Lower leg skin (tissue), 4 donors: ENCODE measurements at places on chromosomes 16 and 17.

- no peak for DNase-seq
These were observed 14.6 kb downstream of the EEF2K start for GRCh38 chr16:22220714-22221113.

GRCh38 chr17:79543531-79543930, 67.3 kb downstream of the RBFOX3 start:
- DNase-seq = no peak

GRCh38 chr16:57388359-57389086, 16.0 kb upstream of the CCL17 start:
- no peak for DNase-seq

- peak; percentile 91 for DNase-seq
These were observed 24.9 kb upstream of the RFFL start for GRCh38 chr17:35088356-35088880.

GRCh38 chr17:81127526-81128177, 37.7 kb upstream of the PVALEF start:
- DNase-seq = no peak

DNA sequence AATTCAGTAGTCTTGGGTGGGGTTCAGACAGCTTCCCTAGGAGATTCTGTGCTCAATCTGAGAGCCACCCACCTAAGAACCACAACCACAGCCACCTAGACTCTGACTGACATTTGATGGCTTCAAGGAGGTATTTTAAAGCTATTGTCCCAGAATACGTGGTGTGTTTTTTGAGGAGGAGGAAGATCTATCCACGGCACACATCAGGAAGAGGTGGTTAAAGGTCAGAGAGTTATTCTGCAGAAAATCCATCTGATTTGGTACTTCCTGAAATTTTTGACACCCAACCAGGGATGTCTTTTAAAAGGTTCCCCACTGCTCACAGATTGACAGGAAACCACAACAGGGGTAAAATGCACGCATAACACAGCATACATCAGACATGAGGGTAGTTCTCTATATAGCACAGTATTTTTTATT, 25.1 kb downstream of the SMARCE1 start:
- DNase-seq = no peak

DNA sequence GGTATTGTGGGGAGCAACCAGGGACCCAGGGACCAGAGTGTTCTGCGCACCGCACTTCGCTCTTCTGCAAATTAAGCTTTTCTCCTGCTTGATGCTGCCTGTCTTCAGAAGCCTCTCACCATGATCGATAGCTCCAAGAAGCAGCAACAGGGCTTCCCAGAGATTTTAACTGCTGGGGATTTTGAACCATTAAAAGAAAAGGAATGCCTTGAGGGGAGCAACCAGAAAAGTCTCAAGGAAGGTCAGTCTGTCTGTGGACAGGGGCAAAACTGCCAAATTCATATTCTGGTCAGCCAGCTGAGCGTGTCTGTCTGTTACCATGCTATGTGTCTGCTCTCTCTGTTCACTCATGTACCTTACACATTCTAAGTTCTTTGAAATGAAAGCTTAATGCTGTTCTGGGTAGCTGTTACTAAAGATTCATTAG, 115.7 kb downstream of the MRTFB start:
- no peak for DNase-seq

DNA sequence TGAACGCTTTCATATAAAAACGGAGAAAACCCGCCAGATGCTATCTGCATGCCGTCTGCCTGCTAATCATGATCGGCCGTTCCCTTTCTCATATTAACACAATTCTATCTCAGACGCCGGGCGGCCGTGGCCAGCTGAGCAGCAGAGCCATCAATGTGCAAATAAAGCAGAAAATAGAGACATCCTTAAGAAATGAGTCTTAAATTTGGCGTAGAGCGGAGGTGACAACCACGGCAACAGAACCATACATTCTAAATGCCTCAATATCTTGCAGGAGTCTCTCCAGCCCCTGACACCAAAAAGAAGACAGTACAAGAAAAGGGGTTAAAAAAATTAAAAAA, 2.7 kb upstream of the IRX5 start:
- no peak for DNase-seq

- peak; percentile 55 for DNase-seq
These were observed 1.1 kb downstream of the FLII start for GRCh38 chr17:18257268-18257981.

DNA sequence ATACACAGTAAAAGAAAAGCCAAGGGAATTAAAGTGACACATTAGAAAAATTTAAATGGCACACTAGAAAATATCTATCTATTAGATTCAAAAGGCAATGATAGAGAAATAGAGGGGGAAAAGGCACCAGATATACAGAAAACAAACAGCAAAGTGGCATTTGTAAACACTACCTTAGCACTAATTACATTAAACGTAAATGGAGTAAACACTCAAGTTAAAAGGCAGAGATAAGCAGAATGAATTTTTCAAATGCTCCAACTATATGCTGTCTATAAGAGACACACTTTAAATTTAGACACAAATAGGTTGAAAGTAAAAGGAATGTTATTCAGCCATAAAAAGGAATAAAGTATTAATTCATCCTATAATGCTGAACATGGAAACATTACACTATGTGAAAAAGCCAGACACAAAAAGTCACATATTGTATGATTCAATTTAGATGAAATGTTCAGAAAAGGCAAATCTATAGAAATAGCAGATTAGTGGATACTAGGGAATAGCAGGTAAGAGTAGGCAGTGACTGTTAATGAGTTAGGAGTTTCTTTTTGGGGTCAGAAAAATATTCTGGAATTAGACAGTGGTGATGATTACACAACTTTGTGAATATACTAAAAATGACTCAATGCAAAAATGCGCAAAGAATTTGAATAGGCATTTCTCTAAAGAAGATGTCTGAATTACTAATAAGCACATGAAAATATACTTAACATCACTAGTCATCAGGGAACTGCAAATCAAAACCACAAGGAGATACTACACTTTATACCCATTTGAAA, 92.4 kb downstream of the BRIP1 start:
- DNase-seq = no peak

GRCh38 chr17:4833941-4834680, 971 bp downstream of the MINK1 start:
- no peak for DNase-seq

DNA sequence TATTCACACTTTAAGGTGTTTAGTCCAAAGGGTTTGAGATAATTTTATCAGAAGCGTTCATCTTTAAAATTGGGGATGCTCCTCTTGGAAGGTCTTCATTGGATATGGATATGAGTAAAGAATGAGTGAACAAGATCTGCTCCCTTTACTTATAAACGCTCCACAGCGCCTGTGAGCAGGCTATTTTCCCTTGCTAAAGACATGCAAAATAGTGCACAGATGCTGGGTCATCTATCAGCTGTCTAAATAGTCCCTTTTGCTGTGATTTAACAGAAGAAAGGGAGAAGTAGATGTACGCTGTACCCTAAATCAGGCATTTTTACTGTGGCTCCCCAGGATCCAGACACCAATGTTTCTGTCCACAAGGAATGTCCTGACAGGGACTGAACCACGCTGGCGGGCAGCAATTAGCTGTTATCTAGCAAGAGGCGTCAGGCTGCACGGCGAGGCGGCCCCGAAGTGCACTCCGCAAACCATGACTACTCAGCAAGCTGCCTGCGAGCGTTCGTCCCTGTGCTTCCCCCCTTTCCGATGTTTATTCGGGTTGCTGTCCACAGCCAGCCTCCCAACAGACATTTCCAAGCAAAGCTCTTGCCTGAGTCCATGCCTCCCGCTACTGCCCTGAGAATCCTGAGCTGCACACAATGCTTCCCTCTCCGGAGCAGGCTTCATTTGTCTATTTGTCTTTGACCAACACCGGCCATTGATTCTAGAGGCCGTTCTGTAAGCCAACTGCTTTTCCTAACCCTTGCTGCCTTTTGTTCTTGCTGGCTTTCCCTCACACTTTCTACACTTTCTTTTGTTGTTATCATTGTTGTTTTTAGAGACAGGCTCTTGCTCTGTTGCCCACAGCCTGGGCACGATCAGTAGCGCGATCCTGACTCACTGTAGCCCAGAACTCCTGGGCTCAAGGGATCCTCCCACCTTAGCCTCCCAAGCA, 55.7 kb upstream of the CNEP1R1 start:
- no peak for DNase-seq

- no peak for DNase-seq
These were observed 20.4 kb upstream of the NUP93 start for GRCh38 chr16:56709443-56710040.

DNA sequence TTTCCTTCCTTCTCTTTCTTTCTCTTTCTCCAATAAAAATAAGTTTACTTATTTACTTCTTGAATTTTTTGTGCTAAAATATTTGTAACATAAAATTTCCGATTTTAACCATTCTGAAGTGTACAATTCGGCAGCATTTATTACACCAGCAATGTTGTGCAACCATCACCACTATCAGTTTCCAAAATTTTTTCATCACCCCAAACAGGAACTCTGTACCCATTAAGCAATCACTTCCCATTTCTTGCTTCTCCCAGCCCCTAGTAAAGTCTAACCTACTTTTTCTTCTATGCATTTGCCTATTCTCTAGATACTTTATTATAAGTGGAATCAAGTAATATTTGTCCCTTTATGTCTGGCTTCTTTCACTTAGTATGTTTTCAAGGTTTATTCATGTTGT, 2.5 kb upstream of the HP start:
- DNase-seq = no peak

DNA sequence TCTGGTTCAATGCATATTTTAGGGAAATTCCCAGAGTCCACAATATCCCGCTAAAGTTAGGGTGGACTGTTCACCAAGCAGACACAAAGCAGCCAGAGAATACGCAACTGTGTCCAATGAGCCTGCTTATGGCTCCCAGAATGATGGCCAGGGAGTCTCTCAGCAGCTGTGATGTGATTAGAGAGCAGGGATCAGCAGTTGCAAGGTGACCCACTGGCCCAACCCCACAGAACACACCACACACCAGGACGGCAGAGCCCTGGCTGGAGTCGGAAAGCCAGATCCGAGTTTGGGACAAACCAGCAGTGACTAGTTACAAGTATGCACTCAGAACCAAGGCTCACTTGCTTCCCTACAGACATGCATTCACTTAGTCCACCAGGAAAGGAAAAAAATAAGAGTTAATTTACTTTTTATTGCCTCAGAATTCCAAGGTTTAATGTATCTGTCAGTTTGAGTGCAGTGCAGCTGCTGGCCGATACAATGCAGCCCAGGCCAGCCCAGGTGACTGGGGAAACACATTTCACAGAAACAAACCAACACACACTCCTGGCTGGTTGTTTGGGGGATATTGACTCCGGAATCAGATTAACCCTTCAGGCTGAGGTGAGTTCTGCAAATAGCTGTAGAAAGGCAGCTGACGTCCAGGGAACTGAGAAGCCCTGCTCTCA, 121.7 kb downstream of the HIC1 start:
- DNase-seq = no peak

DNA sequence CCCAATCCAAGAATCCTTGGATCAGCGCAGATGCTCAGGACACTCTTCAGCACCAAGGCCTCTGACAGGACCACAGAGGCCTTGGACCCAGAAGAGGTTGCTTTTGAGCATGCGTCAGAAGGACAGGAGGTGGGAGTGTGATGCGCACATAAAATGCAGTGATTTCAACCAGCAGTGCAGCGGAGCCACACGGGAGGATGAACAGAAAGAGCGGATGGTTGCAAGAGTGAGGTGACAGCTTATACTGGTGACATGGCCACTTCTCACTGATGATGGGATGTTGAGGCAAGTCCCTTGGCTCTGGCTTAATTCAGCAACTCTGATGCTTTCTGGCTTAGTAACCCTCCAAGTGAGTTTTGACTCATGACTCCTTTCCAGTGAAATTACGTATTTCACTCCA, 25.2 kb upstream of the ERN1 start:
- DNase-seq = no peak

- DNase-seq = no peak
These were observed 67.8 kb upstream of the NLK start for GRCh38 chr17:27974531-27975145.

GRCh38 chr17:57724729-57725125, 20.4 kb downstream of the CCDC182 start:
- DNase-seq = peak; percentile 48

- no peak for DNase-seq
These were observed 973.5 kb upstream of the GOT2 start for GRCh38 chr16:59707436-59708226.

GRCh38 chr17:19332371-19333131, 30.0 kb downstream of the B9D1 start:
- DNase-seq = no peak

DNA sequence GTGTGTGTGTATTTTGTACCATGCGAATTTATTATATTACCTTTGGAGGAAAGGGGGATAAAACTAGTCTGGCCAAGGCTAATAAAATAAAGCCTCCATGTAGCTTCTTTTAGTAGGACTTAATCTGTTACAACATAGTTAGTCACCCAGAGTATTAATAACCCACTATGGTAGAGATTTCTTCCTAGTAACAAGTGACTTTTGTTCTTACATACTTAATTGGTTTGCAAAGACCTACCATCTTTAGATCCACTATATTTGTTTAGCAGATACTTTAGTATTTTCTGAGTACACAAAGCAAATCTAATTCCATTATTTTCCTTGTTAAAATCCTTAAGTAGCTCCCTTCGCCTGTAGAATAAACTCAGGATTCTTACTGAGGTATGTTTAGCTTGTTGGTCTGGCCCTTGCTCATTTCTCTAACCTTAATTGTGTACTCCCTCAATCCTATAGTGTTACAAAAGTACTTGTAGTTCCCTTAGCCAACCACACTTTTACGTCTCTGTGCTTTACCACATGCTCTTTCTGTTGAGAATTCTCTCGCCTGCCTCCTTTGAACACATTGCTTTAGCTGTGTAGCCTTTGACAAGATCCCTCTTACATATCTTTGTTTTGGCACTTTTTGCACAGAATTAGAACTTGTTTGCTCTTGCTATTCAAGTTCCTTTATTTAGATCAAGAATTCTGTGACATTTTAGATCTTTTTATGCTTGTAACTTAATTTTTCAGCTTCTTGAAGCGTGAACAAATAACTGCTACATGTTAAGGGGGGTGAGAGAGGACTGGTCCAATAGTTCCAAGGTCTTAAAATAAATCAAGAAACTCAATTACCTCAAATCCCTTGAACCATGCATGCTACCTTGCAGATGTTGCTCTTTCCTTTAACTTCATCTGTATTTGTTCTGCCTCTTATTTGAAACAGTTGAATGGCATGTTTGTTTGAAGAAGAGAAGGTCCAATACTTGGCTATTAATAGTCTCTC, 23.8 kb downstream of the CLTC start:
- DNase-seq = no peak

GRCh38 chr16:2226918-2227317, 3.5 kb downstream of the E4F1 start:
- DNase-seq = no peak

DNA sequence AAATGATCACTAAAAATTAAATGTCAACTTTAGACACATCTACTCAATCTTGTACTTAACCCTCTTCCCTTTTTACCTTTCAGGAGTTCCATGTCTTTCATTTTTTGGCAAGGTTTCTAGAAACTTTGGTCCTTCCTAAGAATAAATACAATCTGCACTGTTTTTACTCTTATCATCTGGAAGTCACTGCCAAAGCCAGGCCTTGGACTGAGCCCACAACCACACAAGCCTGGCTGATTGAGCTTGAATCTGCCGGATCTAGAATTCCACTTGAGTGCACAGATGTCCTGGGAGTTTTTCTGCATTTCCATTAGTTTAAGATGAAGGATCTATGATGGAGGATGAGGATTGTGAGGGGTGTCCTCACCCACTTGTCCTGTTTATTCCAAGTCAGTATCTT, 126.1 kb downstream of the VPS53 start:
- DNase-seq = no peak
